ENCODE measurements at places on chromosomes 5 and 9.

DNA sequence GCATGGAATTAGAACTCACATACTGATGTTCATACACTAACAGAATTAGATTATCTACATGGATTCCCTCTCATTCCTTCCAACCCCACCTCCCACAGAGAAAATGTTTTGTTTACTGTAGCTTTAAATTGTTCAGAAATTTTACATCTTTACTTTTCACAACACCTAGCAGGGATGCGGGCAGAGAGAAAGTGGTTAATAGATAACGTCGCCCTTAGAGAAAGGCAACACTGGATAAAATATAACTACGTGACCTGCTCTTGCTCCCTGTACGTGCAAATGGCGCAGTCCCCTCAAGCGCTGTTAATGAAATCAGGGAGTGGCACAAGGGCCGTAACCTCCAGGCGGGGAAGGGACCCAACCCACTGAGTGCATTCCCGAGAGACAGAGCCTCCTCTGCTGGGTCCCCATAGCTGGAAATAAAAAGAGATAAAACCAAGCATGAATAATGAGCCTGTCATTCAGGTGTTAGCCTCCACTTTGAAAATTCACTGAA, 125.3 kb upstream of the DAPK1 start:
- ATAC-seq: no peak

DNA sequence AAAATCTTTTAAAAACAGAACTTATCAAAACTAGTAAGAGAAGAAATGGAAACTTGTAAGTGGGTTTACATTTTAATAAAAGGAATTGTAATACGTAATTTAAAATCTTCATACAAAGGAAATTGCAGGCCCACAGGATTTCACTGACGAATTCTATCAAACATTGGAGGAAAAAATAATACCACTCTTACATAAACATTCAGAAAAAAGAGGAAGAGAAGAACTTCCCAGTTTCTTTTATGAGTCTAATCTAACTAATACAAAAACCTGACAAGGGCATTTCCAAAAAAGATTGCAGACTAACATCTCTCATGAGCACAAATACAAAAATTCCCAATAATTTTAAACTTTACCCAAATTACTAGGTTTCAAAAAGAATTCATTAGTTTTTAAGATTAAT, 149.0 kb downstream of the RANBP17 start:
- no peak for ATAC-seq

- peak; percentile 78 for ATAC-seq
These were observed 52.6 kb upstream of the TNFAIP8 start for GRCh38 chr5:119302916-119303897.

DNA sequence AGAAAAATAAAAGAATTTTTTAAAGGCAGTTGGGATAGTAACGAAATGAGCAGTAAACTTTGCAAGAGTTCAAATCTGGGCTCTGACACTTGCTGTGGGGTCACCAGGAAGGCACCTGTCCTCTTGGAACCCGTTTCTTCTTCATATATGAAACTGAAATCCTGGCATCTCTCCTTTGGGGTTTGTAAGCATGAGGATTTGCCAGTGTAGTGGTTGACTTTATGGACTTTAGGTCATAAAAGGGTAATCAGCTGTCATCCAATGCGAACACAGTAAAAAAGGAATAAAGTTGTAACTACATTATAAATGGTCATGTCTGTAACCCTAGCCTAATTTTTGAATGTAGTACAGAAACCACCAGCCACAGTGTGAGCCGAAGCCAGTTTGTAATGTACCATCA, 1.3 kb downstream of the RAB14 start:
- no peak for ATAC-seq

GRCh38 chr9:84652496-84653120, 16.9 kb upstream of the NTRK2 start:
- no peak for ATAC-seq

- ATAC-seq: no peak
These were observed 488.6 kb upstream of the WWC1 start for GRCh38 chr5:167802755-167803431.

DNA sequence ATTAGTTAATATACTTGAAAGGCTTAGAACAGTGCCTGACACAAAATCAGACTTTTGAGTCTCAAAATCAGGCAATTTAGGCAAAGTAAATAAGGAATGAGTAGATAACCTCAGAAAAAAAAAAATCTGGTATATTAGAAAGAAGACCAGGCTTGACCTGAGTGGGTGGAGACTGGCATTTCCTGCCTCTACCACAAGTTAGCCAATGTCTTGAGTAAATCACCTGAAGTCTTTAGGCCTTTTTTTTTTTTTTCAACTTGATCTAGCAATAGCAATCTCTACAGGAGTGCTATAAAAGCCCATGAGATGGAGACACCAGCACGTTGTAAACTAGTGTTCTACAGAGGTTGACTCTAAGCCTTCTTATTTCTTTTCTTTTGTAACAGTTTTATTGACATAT, 104.2 kb upstream of the RASEF start:
- ATAC-seq: no peak

- ATAC-seq: no peak
These were observed 3.5 kb downstream of the RALGDS start for GRCh38 chr9:133117271-133118178.

- ATAC-seq: no peak
These were observed 80.9 kb upstream of the CPEB4 start for GRCh38 chr5:173807181-173807655.

DNA sequence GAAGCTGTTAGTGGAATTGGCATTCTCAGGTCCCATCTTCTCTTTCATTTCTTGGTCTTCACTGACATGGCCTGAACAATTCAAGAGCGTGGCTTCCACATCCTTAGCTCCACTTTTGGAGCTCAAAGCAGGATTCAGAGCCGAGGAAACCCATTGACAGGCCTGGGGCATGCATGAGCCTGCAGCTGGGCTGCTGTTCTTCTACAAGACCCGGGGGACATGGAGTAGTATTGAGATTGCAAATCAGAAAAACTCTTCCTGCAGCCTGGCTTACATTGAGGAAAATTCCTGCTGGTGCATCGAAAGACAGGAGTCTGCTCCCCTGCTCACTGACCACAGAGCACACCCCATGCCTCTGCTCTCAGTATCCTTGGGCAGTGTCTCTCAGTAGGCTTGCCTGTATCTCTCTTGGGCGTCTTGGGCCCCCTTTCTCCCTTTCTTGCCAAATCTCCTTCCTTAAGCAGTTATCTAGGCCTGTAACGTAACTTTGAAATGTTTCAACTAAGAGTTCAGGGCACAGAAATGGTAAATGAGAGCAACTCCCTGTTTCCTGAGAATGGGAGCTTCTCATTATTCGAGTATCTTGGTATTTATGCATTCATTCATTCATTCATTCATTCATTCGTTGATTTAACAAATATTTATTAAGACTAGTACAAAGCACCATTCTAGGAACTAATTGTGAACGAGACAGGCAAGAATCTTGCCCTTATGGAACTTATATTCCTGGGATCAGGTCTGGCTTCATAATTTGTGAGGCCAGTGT, 603.6 kb upstream of the CLINT1 start:
- ATAC-seq: no peak

DNA sequence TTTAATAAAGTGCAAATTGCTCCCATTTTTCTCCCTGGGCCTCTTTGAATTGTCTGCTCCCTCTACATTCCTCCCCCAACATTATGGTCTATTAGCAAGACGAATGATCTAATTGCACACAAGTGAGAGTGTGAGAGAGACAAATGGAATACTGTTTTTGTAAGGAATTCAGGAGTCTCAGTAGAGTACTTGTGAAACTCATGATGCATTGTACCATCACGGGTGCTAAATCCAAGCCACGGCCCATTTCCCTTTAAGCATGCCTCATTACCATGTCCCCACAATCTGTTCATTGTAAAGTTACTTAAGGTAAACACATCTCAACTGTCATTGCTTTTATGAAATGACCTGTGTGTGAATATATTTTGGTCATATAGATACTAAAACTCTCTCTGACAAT, 62.8 kb downstream of the CD180 start:
- no peak for ATAC-seq

- ATAC-seq: no peak
These were observed 573.9 kb downstream of the KIF4B start for GRCh38 chr5:155587458-155587857.

DNA sequence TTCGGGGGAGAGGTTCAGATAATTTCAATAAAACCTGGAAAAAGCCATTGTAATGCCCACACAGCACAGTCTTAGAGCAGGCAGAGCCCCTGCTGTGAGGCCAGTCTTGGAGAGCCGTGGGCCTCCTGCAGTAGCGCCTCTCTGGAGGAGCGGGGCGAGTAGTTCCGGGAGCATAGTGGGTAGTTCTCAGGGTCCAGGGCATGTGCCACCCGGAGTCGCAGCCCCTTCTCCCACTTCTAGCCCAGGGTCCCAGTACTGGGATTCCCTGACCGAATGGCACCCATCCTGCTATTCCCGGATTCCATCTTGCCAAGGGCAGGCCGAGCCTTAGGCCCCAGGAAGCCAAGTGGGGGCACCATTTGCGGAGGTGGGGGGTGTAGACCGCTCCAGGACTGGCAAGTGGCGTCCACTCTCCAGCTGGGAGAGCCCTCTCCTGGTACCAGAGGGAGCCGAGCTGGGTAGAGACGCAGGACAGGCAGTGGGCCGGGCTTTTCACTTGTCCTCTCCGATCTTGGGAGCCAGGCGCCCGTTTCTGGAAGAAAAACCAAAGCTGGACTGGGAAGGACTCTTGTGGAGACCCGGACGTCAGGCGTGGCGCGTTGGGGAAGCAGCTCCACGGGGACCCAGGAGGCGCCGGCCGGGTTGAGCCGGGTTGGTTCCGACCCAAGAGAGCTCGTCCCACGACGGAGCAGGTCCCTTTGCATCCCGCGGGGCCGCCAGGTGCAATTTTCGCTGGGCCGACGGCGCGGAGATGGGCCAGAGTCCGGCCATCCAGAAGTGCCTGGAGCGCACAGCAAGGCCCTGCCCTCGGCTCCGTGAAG, 12.1 kb downstream of the PROP1 start:
- no peak for ATAC-seq

DNA sequence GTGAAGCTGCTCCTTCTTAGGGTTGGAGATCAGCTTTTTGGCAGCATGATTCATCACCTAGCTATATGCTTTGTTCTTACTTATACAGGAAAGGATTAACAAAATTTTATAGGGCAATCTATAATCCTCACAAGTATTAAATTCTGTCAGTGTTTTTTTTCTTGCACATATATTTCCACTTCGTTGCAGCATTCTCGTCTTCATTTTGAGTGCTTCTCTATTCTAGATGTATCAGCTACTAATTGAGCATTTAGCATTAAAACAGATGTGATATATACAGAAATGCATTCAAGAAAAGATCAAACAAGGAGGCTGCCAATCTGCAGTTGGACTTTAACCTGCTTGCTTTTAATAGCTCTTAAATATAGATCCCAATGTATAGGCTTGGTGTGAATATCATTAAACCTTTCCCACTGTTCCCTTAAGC, 3.6 kb upstream of the CTXN3 start:
- ATAC-seq: no peak

GRCh38 chr9:130662970-130663257, 1.5 kb upstream of the PRDM12 start:
- ATAC-seq: no peak

DNA sequence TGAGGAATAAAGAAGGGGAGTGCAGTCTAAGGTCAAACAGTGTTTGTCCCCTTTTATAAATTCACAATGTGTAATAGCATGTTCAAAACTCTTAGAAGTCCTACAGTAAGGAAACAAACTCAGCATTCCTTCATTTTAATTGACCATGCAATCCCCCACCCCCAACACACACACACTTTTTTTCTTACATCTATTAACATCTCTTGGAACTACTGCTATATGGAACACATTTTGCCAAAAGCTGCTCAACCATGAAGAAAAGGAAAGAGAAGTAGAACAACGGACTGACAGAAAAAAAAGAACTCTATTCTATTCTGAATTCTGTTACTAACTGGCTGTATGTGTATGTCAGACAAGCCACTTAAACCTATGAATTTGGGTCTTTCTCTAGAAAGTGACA, 2.8 kb upstream of the CTNNAL1 start:
- no peak for ATAC-seq

- ATAC-seq: no peak
These were observed 74.1 kb upstream of the HSPA9 start for GRCh38 chr5:138649316-138649720.

GRCh38 chr9:94976077-94976476, 249.6 kb downstream of the AOPEP start:
- ATAC-seq: no peak

DNA sequence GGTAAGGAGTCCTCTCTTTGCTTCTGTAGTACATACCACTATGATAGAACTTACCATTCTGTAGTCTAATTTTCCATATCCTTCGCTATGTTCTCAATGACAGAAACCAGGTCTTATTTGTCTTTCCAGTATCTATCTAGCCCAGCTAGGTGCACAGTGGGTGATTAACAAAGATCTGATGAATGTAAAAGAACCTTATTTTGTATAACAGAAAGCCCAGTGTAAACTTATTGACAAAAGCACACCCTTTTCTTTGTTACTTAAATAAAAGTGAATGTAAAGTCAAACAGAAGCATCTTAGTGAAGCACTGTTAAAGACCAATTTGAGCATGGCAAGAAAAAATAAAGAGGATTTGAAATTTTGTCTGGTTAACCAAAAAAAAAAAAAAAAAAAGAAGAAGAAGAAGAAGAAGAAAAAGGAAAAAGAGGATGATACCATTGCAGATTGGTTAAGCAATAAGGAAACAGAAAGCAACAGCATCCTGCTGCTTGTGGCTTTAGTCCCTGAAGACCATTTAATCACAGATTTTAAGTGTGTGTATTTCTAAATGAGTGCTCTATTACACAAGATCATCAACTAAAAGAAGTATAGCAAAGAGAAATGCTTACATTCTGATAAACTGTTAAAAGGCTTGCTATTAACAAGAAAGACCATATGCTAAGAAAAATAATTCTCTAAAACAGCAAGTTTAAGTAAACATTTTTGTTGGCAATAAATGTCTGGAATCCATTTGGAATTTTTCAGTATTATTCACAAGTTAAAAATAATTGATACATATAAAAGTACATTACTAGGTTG, 21.2 kb downstream of the MEGF9 start:
- no peak for ATAC-seq

DNA sequence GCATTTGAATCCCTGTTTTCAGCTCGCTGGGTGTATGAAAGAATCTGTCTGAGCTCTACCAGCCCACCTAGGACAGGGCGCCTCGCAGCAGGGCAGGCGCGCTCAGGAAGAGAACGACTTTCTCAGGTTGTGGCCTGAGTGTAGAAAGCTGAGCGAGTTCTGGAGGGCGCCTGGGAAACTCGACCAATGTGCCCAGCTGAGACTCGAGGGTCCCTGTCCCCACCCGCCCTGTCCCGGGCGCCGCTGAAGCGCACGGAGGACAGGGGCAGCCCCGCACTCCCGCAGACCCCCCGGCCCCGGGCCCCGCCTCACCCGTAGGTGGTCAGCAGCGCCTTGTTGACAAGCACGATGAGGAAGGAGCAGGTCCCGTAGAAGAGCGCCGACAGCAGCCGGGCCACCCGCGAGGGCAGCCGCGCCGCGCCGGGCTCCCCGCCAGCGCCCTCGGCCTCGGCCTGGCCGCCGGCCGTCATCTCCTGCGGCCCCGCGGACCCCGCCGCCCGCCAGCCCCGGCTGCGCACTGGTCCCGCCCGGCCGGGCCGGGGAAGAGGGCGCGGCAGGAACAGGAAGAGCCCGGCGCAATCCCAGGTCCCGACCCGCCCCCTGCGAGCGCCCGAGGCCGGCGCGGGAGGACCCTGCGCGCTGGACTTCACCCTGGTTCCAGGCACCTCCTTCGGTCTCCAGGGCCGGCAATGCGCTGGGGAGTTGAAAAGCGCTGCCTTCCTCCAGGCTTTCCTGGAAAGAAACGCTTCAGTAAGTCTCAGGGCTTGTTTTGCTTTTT, at the start of gene SLC35D2:
SLC35D2 (minus strand) TSS at position 547 of the 778 bp plus-strand sequence; CDS start at position 470, 77 bp downstream.
- ATAC-seq: peak; percentile 68

- ATAC-seq: no peak
These were observed at the start of gene SHOC1 for GRCh38 chr9:111794835-111795556. Gene SHOC1, minus strand, starts transcription at chr9:111794937. Its CDS starts 3,519 bp downstream, at chr9:111791418.
